Endothelial cell (in vitro differentiated cells): ENCODE measurements at places on chromosomes 6 and 20.

DNA sequence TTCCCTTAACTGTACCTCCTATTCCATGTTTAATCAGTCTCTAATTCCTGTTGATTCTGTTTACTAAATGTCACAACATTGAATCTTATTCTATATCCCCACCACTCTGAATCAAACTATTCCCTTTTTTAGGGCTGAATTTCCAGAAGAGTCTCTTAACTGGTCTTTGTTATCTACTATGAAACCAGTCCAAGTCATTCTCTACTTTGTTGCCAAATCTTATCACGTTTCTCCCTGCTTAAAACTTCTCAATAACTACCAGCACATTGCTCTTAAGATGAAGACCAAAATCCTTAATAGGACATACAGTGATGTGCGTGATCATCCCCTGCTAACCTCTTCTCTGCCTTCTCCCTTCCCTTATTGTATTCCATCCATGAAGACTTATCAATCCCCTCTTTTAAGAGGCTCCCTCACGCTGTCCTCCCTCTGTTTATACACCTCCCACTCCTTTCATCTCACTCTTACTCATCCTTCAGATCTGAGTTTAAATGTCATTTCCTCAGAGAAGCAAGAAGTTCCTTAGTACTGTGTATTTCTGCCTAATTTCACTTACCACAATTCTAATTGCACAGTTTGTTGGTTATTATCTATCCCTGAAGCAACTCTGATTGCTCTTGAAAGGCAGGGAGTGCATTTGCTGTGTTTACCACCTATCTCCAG, 143.0 kb upstream of the AHI1 start:
- H3K27me3 ChIP-seq: no peaks in the 10 kb centered on the region
- no peak overlapping the region for H3K27ac ChIP-seq
- no peaks in the 10 kb centered on the region for H3K36me3 ChIP-seq
- no peak overlapping the region for H3K4me3 ChIP-seq
- no peaks in the 10 kb centered on the region for H3K4me1 ChIP-seq
- no peak for DNase-seq

GRCh38 chr6:155349129-155349528, 34.8 kb upstream of the TFB1M start:
- H3K27ac ChIP-seq: no peak overlapping the region
- no peaks in the 10 kb centered on the region for H3K4me1 ChIP-seq
- no peak overlapping the region for H3K4me3 ChIP-seq
- H3K36me3 ChIP-seq: peaks cover 8% of the 10 kb centered on the region

DNA sequence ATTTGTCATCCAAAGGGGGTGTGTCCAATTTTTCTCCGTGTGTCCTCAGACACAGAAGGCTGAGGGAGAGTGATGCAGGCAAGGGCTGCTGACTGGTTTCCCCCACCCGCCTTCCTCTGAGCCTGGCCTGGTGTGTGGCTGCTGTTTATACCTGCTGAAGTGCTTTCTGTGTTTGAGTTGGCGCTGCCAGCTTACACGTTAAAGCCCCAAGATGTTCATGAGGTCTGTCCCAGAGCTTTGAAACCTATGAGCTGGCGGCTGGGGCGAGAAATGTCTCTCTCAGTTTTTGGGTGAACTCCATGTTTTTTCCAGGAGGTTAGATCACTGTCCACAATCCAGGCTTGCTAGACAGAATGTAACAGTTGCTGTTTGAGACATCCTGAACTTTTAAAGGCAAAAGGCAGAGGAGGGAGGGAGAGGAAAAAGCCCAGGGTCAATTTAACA, 69.0 kb upstream of the CCN2 start:
- no peak overlapping the region for H3K4me3 ChIP-seq
- no peak overlapping the region for H3K27ac ChIP-seq
- no peaks in the 10 kb centered on the region for H3K27me3 ChIP-seq
- H3K4me1 ChIP-seq: no peaks in the 10 kb centered on the region
- H3K36me3 ChIP-seq: no peaks in the 10 kb centered on the region
- DNase-seq: no peak

- H3K27me3 ChIP-seq: peaks cover 5% of the 10 kb centered on the region
- H3K36me3 ChIP-seq: peaks cover 5% of the 10 kb centered on the region
- no peak overlapping the region for H3K27ac ChIP-seq
These were observed 6.9 kb downstream of the HLA-DPB1 start for GRCh38 chr6:33082702-33083101.

GRCh38 chr6:72446430-72446829, 175.4 kb upstream of the KCNQ5 start:
- no peak for DNase-seq
- H3K36me3 ChIP-seq: no peaks in the 10 kb centered on the region
- no peak overlapping the region for H3K27ac ChIP-seq
- H3K27me3 ChIP-seq: peaks cover 2% of the 10 kb centered on the region
- no peaks in the 10 kb centered on the region for H3K4me1 ChIP-seq
- H3K4me3 ChIP-seq: no peak overlapping the region

DNA sequence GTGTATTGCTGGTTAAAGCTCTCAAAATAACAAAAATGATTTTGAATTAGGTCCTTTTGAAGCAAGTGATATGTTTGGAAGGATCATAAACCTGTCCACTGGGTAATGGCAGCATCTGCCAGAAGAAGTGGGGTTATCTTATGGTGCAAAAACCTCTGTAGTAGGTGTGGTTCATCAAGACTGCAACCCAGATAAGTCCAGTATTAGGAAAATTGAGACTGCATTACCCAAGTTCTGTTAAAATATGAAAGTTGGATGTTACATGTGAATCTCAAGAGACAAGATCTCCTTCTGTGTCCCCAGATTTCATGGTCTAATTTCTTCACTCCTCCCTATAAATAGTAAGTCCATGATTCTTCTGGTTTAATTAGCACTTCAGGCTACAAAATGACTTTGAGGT, 59.4 kb downstream of the RPRD1B start:
- no peak overlapping the region for H3K4me3 ChIP-seq
- no peak for DNase-seq
- H3K36me3 ChIP-seq: peaks cover 16% of the 10 kb centered on the region
- no peak overlapping the region for H3K27ac ChIP-seq
- H3K4me1 ChIP-seq: peaks cover 22% of the 10 kb centered on the region

DNA sequence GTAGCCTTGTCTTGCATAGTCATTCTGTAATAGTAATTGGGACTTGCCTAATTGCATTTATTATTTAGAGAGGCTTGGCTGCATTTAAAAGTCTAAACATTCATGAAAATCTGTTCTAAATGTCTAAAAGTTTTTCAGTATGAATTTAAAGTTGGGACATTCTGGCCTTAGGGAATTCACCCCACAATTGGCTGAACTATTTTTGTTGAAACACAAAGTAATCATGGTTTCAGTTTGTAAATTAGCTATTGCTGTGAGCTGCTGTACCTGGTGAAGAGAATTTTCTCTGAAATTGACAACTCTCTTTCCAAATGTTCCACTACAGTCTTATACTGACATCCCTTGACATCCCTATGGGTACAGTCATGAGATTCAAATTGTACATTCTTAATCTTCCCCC, 253.0 kb downstream of the FARS2 start:
- H3K4me3 ChIP-seq: no peak overlapping the region
- DNase-seq: no peak
- H3K27me3 ChIP-seq: peaks cover 3% of the 10 kb centered on the region

- H3K4me3 ChIP-seq: no peak overlapping the region
- H3K27ac ChIP-seq: no peak overlapping the region
- DNase-seq: no peak
These were observed 54.1 kb downstream of the ATXN1 start for GRCh38 chr6:16706911-16707783.

- no peaks in the 10 kb centered on the region for H3K27me3 ChIP-seq
- no peaks in the 10 kb centered on the region for H3K36me3 ChIP-seq
- no peak overlapping the region for H3K27ac ChIP-seq
- DNase-seq: no peak
These were observed 382.9 kb upstream of the IRAK1BP1 start for GRCh38 chr6:78484198-78485064.

DNA sequence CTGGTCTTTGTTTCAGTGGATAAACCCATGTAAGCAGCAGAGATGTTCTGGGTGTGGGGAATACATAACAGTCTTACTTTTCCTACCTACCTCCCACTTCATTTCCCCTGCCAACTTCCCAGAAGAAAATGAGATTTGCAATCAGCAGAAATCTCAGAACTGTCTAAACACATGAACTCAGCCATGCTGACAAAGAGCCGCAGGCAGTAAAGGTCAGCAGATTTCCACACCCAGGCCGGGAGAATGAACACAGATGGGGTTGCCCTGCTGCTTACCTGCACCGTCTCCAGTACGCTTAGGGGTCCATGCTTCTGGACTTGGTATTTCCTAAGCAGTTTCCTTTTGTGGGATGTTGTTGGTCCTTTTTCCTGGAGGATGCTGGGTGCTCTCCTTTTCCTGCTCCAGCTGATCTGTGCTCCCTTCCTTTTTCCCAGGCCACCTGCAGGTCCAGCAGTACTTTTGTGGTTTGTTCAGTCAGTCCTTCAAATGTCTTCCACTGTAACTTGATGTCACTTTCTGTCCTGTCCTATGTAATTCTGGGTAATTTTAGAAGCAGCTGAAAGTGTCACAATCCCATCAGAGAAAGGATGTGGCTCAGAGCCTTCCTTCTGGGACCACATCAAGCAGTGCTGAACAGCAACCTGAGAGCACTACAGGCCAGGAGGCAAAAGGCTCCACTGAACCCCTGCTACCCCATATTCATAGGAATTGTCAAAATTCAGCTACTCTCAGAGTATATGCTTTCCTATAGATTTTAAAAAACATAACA, 129.0 kb downstream of the CEP57L1 start:
- no peaks in the 10 kb centered on the region for H3K27me3 ChIP-seq
- H3K36me3 ChIP-seq: no peaks in the 10 kb centered on the region
- peaks cover 12% of the 10 kb centered on the region for H3K4me1 ChIP-seq

DNA sequence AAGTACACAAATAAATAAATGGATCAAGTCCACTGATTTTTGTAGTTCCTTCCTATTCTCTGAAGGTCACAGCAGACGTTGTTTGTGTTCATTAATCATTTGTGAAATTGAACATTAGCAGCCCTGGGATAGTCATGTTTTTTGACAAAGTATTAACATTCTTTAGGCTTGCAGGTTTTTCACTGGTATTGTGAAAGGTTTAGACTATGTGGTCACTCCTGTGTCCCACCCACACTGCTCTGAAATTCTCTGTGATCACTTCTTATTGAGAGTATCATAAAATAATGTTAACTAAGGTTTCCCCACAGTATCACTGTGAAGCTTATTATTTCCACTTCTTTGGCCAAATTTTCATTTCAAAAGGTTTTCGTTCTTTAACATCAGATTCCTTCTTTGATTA, 3.5 kb downstream of the FAM83B start:
- H3K4me1 ChIP-seq: peaks cover 14% of the 10 kb centered on the region
- no peak overlapping the region for H3K27ac ChIP-seq
- H3K4me3 ChIP-seq: no peak overlapping the region
- no peaks in the 10 kb centered on the region for H3K36me3 ChIP-seq

GRCh38 chr6:105849746-105850145, 236.4 kb upstream of the PRDM1 start:
- peaks cover 1% of the 10 kb centered on the region for H3K27me3 ChIP-seq
- DNase-seq: no peak
- H3K36me3 ChIP-seq: no peaks in the 10 kb centered on the region
- H3K4me3 ChIP-seq: no peak overlapping the region

DNA sequence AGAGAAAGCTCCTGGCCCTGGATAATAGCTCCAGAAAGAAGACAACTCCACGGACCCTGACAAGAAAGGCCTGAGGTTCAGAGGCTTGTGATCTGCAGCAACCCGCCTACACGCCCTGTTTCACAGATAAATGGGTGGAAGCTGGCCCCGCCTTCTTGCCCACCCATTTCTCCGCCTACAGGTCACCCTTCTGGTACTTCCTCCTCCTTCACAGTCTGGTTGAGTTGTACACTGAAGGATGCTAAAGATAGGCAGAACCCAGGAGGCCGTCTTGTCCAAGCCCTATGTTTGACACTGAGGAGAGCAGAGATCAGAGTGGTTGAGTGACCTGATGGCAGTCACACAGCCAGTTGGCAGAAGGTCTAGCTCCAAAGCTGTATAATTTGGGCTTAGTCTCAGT, 34.2 kb upstream of the MDGA1 start:
- H3K27ac ChIP-seq: no peak overlapping the region
- H3K27me3 ChIP-seq: peaks cover 3% of the 10 kb centered on the region
- peaks cover 4% of the 10 kb centered on the region for H3K4me1 ChIP-seq
- DNase-seq: no peak
- H3K36me3 ChIP-seq: no peaks in the 10 kb centered on the region

- peaks cover 24% of the 10 kb centered on the region for H3K27me3 ChIP-seq
- H3K36me3 ChIP-seq: no peaks in the 10 kb centered on the region
- H3K27ac ChIP-seq: no peak overlapping the region
- peak overlapping the region; percentile 93 for H3K4me3 ChIP-seq
These were observed 524 bp upstream of the NOL4L start for GRCh38 chr20:32585586-32586127.
